COLO829 (cell line): ENCODE measurements at places on chromosomes 12 and 14.

- DNase-seq, result no peak
These were observed 18.3 kb upstream of the WIF1 start for GRCh38 chr12:65139389-65139788.

DNA sequence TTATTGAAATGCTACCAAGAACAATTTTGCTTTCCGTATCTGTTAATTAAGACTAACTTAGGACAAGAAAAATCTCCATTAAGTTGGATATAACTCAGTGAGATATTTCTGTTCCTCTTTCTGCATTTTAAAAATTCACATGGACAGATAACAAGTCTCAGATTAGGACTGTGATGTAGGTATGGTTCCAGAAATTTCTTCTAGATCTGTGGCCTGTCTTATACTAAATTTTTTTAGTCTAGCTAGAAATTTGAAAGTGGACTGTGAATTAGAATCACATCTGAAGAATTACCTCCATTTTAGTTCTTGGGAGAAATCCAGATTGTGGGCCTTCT lies 41.6 kb downstream of the USP15 start:
- no peak for DNase-seq

GRCh38 chr12:104514092-104514810 lies 57.5 kb downstream of the CHST11 start:
- no peak for DNase-seq

DNA sequence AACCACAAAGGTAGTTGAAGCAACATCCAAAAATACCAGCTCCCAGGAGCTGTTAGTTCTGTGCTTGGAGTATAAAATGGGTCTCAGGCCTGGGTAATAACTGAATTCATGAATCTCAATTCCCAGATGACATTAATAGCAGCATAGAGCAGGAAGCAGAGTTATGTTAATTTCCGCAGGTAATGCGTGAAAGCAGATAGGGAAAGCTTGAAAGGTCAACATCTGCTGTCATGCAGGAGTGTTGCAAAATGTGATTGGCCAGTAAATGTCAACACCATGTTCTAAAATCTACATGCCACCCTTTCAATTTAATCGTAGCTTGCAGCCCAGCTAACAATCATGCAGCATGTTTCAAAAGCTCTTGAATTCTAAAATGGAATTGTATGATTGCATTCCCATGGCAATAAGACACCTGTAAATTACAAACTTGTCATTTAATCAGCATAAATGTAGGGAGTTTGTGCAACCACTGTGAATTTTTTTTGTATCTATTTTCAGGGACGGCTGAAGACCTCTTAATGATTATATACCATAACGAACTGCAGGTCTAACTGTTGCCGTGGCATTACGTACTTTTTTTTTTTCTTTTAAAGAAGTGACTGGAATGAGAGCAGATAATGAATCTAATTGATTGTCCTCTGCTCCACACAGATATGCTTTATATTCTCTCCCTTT lies 635.8 kb upstream of the FOXG1 start:
- DNase-seq, result no peak

GRCh38 chr14:93980456-93981201 lies 4.3 kb upstream of the ASB2 start:
- DNase-seq, result no peak

GRCh38 chr14:44649061-44649460 lies 142.0 kb upstream of the FSCB start:
- DNase-seq, result no peak

- DNase-seq, result peak; percentile 49
These were observed 87.6 kb downstream of the SEC23A start for GRCh38 chr14:39015360-39015961.
